ENCODE measurements at places on chromosomes 7 and 10. TPM values are rescaled to one million over a fixed set of nuclear protein-coding genes. Genes with fewer than 3 reads are reported as not detected.

The PCLO gene
- 0.71 TPM for total RNA-seq

- no peak for DNase-seq
Measured at GRCh38 chr10:5854131-5854475, 35.6 kb downstream of the ANKRD16 start.

DNA sequence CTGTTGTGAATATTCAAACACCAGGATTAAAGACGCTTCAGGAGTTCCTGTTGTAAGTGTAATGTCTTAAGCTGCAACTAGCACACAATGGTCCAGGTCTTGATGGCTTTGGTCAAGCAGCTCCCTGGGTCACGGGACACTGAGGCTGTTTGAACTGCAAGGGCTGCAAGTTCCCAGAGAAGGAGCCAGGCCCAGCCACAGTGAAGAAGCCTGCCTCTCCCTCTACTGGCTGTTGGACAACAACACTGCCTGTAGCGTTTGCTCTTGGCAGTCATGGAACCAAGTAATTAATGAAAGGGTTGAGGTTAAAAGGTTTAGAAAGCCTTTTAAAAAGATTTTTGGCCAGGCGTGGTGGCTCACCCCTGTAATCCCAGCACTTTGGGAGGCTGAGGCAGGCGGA lies 31.9 kb upstream of the GUSB start:
- peak; percentile 65 for DNase-seq

GRCh38 chr7:21198921-21199320 lies 229.0 kb upstream of the SP4 start:
- no peak for DNase-seq

The ATRNL1 gene
- total RNA-seq: not detected

DNA sequence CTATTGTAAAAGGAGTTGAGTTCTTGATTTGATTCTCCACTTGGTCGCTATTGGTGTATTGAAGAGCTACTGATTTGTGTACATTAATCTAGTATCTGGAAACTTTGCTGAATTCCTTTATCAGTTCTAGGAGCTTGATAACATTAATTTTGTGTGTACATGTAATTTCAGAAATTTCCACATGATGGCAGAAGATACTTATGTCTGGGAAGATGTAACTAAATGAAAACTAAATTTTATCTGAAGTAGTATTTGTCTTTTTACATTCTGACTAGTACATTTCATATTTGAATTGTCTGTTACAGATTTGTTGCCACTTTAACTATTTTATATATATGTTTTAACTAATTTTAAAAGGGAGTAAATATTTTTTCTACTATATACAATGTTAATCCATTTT lies 27.6 kb downstream of the SDHAF3 start:
- DNase-seq: peak; percentile 42

DNA sequence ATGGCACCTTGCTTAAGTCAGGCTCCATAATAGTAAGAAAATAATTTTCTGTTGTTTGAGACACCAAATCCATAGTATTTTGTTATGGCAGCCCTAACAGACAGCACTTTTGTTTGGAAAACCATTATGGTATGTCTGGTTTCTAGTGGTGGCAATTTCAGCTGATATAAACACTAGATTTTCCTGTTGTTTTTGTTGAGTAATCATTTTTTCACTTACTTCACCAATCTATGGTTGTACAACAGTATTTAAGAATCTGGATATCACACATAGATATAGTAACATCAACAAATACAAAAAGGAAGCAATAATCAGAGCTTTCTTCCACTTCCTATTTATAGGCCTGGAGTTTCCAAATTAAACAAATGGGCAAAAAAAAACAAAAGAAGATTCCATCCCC lies 725.8 kb upstream of the POM121L12 start:
- no peak for DNase-seq

DNA sequence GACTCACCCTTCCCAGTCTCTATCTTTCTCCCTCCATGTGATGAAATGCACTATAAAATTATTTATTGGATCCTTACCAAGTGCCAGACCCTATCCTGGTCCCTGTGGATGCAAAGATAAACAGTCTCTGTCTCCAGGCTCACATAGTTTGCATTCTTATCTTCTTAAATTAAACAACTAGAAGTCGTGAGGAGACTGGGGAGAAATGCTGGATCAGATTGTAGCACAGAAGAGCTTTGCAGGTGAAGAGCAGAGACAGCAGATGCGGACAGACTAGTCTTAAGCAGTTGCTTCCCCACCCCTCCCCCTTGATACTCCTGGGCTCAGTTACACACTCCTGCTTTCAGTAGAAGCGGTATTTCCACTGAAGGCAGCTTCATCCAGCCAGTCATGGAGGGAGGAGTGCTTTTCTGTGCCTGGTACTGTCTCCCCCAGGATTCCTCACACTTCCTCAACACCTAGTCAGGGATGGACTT lies 20.8 kb upstream of the CDK1 start:
- DNase-seq: no peak

GRCh38 chr10:121899727-121900126 lies 28.1 kb downstream of the ATE1 start:
- DNase-seq: no peak

The RBP4 gene
- not detected for total RNA-seq

GRCh38 chr10:123323884-123324283 lies 169.7 kb downstream of the BUB3 start:
- no peak for DNase-seq

The DLD gene
- total RNA-seq: 85.7 TPM

DNA sequence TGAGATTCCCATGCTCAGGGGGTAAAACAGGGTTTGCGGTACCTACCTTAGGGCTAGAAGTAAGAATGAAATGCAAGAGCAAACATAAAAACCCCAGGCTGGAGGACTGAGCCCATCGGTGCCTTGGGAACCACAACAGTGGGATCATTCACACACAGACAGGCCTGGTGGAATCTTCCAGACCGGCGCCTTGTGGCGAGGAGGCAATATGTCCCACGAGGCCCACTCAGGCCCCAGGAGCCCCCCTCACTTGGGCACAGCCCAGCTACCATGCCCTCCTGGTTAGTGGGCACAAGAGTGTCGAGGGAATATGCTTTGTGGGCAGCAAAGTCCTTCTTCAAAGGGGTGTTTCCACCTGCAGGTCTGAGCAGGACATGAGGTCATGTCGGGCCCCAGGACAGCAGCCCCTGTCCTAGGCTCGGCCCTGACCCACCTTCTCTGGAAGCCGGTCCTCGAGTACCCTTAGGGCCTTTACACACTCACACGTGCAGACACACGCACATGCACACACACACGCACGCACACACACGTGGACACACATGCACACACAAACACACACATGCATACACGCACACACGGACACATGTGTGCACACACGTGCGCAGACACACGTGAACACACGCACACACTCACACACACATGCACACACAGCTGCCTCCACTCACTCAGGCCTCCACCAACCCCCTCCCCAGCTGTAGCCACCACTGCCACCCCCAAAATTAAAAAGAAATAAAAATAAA lies 51.5 kb upstream of the MYL10 start:
- no peak for DNase-seq

- DNase-seq: peak; percentile 85
Measured at GRCh38 chr10:115772606-115773005, 500.4 kb downstream of the GFRA1 start.

DNA sequence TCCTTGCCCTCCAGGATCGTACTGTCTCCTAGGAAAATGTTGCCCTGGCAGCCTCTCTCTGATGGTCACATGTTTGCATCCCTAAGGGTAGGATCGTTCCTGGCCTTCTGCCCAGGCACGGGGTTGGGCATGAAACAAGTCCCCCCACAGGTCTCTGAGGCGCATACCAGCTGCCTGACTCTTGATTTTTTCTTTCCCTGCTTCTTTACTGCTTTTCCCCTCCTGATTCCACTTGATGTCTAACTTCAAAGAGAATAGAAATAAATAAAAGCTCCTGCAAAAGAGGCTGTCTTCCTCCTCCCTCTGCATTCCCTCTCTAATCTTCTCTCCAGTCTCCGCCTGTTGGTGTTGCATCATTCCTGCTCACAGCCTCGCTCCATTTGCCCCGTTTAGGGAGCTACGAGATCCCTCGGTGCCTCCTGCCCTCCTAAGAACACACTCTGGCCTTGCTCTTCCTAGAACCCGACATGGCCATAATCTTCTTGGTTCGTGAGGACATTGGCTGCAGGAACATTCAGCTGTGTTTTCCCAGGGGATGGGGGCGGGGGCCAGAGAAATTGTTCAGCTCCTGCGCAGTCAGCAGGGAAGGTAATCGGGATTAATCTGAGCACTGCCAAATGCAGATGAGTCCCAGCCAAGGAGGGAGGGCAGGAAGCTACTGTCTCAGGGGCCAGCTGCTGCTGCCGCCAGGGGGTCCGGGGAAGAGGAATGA lies 26.0 kb downstream of the LEP start:
- DNase-seq: peak; percentile 72

DNA sequence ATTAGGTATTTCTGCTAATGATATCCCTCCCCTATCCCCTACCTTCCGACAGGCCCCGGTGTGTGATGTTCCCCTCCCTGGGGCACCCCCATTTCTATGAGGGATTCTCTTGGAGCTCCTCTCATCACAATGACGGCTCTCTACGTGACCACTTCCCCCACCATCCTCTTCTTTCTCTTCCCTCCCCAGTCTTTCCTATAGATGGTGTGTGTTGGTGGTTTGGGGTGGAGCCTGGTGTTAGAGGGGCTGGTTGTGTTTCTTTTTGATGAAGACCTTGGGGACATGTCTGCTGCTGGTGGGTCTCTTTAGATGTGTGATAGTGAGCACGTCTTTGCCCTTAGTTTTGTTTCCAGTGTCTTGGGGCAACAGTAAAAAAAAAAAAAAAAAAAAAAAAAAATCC lies 28.6 kb downstream of the RPS24 start:
- DNase-seq: no peak

GRCh38 chr10:75037171-75038153 lies 74.0 kb upstream of the SAMD8 start:
- no peak for DNase-seq

The AKR1C3 gene
- not detected for total RNA-seq

DNA sequence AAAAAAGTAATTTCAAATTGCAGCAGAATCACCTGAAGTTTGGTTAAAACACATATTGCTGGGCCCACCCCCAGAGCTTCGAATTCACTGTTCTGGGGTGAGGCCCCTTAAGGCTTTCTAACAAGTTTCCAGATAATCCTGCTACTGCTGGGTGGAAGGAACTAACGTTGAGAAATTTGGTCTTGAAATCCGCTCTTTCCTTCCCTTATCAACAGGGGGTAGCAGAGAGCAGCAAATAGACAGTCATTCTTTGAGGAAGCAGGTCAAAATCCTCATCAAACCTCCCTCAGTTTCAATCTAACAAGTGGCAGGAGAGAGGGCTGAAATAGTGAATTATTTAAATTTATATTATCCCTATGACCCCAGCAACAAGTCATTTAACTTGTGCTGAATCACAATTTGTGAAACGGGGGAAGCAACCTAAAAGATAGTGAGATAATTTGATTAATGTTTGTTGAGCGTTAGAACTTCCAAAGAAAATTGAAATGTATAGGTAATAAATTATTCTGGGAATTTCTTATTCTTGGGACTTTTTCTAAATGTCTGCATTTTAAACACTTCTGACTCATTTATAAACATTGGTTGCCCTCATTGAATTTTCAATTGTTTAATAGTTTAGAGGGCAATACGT lies 21.7 kb upstream of the MALSU1 start:
- DNase-seq: peak; percentile 63

- peak; percentile 44 for DNase-seq
Measured at GRCh38 chr7:32958046-32959025, 1.1 kb downstream of the FKBP9 start.

DNA sequence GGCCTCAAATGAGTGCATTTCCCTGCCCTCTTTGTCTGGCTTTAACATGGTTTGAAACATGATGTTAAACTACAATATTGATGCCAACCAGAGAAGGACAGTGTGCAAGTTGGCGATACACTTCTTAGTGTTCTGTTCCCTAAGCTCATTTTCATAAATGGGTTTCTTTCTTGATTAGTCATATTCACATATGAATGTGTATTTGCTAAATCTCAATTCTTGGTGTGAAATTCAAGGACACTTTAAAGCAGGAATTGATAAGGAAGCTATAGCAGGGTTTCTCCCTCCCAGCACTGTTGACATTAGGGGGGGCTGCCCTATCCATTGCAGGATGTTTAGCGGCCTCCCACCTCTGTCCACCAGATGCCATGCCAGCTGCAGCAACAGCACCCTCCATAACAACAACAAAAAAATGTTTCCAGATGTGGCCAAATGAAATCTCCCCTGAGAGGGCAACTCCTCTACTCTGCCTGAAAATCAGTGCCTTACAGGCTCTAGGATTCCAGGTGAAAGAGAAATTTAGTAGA lies 13.1 kb downstream of the CCNY start:
- no peak for DNase-seq

DNA sequence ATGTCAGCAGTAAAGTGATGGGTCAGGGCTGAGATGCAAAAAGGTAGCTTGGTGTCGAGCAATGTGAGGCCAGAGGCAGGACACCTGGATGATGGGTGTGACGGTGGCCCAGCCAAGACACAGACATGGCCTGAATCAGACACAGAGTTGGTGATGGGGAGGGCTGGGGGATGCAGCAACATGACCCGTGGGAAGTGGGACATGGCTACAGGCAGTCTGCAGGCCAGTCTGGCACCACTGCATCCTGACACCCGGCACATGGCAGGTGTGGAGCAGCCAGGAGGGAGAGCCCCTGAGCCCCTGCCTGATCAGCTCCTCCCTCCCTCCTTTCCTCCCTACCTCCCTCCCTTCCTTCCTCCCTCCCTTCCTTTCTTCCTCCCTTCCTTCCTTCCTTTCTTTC lies 114.8 kb upstream of the WDR11 start:
- no peak for DNase-seq

The PRKCQ gene
- not detected for total RNA-seq

DNA sequence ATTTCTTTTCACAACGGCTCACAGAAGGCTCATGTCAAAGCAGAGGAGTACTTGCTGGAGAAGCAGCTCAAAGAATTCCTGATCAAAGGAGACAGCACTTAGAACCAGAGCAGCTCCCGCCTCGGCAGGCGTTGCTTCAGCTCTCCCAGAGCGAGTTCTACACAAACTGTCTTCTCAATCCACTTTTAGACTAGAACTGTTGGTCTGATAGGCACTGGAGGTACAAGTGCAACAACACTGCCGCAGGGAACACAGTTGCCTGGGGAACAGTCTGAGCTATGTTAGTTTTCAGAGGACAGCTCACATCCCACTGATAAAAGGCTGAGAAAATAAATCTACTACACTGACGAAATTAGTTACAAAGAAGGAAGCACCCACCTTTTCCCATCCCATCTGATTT lies 35.4 kb downstream of the CYTH3 start:
- DNase-seq: no peak

DNA sequence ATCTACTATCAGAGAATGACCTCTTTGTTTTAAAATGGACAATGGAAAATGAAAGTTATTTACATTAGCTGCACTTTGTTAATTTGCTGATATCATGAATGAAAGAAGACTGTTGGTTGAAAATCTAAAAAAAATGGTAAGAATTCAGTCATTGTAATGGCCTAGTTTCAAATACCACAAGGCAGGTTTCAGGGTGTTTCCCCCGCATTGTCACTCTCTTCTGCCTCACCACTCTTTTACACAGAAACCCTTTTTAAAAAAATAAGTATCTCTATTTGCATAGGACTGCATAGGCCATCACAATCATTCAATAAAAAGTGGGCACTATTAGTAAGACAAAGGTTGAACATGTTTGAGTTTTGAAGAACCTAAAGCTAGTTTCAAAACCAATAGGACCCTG lies 737.1 kb downstream of the INHBA start:
- no peak for DNase-seq

All from HFFc6 (cell line).